M059J (cell line): ENCODE measurements at places on chromosomes 7 and 10. TPM values are rescaled to one million over a fixed set of nuclear protein-coding genes. Genes with fewer than 3 reads are reported as not detected.

- no peak for DNase-seq
Observed at GRCh38 chr10:103707956-103708626, 147.3 kb downstream of the SH3PXD2A start.

DNA sequence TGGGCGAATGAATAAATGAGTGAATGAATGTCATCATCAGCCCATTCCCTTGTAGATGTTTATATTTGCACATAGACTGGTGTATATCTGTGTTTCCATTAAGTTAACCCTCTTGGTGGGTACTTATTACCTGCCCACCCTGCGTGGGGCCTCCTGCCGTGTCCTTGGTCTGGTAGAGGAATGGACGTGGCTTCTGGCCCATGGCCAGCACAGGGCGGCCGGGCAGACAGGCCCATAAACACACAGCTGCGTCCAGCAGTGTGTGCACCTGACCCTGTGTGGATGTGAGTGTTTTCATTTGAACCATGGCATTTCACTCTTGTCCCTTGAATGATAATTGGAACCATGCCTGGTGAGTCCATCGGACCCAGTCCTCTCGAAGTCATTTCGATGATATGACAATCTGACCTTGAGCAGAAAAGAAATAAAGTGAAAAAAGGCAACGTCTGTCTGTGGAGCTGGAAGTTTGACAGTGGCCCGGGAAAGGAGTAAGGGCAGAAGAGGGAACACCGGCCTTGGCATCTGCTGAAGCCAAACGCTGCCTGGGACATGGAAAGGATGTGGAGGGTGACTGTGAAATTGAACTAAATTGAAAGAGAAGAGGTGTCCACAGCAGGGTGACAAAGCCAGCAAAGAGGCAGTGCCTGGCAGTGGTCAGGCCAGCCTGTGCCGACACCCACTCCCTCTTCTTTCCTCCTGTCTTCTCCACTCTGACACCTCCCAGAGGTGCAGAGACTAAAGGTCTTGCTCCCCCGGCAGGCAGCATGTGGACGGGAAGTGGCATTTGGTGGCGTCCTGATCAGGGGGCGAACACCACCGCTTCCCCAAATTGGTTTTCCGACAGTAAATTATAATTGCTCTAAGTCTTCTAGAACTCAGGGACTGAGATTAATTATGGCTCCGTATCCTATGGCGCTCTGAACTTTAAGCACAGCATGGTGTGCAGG, 199.0 kb upstream of the ZMIZ1 start:
- no peak for DNase-seq

DNA sequence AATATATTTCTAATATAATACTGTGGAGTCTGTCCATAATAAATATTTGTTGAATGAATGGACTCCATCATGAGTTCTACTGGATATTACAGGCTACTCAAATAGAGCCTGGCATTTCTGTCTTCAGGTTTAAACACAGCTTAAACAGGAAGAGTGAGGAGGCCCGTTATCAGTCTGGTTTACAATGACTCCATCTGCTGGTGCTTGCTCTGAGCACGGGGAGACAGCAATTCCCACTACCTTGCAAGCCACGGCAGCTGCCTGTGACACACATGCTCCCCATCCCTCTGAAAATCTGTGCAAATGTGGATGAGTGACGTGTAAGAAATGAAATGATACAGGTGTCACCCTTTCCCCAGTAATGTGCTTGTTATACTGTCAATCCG, 293.5 kb upstream of the IMMP2L start:
- DNase-seq: peak; percentile 25

C7orf57 gene
- 0.25 and 0.62 TPM in 2 replicates for total RNA-seq
